ENCODE measurements at places on chromosomes 3 and 15.

DNA sequence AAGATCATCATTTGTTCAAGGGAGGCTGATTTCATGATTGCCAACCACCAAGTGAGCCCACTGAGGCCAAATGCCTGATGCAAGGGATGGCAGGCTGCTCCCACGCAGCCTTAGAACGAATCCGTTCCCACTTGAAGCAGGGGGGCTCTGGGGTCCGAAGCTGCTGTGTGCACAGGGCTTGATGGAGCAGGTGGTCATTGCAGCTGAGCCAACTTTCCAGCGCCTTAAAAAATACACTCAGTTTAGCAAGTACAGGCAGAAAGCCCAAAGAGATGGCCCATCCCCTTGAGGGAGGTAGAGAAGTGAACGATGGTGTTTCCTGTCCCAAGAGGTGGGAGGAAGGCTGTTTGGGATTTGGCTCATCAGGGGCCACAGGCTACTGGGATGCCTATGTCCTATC lies 16.7 kb downstream of the LIMD1 start:
- DNase-seq = no peak

- no peak for DNase-seq
These were observed 45.8 kb upstream of the CCNB2 start for GRCh38 chr15:59059076-59059597.

DNA sequence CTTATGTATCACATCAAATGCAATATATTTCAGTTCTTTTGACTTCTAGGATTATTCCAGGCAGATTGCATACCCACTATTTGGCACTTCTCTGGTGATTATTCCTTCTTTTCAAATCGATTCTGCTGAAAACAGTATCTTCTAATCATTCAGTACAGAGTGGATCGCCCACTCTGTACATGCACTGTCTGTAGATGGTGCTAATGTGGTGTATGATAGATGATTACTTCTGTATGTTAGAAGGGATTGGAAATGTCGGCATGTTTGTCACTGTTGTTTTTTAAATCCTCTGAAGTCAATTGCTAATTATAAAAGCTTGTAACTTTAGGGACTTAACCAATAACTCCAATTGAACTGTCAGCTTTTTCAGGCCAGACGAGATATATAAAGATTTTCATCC lies 642.5 kb downstream of the GRM7 start:
- no peak for DNase-seq

DNA sequence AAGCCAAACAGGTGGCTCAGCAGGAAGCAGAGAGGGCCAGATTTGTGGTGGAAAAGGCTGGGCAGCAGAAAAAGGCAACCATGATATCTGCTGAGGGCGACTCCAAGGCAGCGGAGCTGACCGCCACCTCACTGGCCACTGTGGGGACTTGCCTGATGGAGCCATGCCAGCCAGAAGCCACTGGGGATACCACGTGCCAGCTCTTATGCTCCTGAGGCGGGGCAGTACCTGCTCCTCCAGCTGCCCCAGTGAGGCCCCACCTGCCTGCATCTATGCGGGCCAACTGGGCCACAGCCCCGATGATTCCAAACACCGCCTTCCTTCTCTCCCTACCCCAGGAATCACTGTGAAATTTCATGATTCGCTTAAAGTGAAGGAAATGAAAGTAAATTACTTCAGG lies 22.9 kb upstream of the ARIH1 start:
- DNase-seq = no peak

- DNase-seq = no peak
These were observed 65.6 kb downstream of the ABTB1 start for GRCh38 chr3:127738192-127738840.

GRCh38 chr3:24562895-24563294 lies 68.2 kb upstream of the THRB start:
- no peak for DNase-seq

- no peak for DNase-seq
These were observed 502 bp downstream of the NR1D2 start for GRCh38 chr3:23945663-23945912.

- no peak for DNase-seq
These were observed 493.3 kb upstream of the ROBO1 start for GRCh38 chr3:80261082-80261481.
